ENCODE measurements at places on chromosomes 7 and 10.

- DNase-seq, result no peak
Measured at GRCh38 chr7:7820409-7820808, 102.0 kb upstream of the RPA3 start.

GRCh38 chr10:21719502-21719901 lies 185.5 kb downstream of the MLLT10 start:
- no peak for DNase-seq

GRCh38 chr7:44123190-44124003 lies at the start of gene POLD2:
POLD2 (minus strand) TSS chr7:44123548; CDS start chr7:44122053, 1,495 bp downstream.
- peak; percentile 96 for DNase-seq

DNA sequence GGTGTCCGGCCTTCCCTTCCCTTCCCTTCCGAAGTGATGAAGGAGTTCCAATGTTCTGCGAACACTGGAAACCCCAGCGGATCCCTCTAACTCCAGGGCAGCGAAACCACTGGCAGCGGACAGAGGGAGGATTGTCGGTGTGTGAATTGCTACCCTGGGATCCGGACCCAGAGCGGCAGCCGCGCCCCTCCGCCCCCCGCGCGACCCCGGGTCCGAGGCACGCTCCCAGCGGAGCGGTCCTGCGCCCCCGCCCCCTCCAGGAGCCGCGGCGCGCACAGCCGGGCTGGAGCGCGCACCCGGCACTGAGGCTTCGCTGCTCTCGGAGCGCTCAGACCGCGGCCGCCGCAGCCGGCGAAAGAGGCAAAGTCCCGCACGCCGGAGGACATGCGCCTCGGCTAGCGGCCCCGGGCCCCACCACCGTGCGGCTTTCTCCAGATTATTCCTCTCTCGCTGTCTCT lies at the start of gene PTPRZ1:
Gene PTPRZ1, plus strand, starts transcription at position 331 of the 458 bp plus-strand sequence. CDS start 339 bp downstream, outside the sequence.
- no peak for DNase-seq

- DNase-seq, result no peak
Measured at GRCh38 chr10:68957654-68958053, 1.7 kb downstream of the DDX21 start.

DNA sequence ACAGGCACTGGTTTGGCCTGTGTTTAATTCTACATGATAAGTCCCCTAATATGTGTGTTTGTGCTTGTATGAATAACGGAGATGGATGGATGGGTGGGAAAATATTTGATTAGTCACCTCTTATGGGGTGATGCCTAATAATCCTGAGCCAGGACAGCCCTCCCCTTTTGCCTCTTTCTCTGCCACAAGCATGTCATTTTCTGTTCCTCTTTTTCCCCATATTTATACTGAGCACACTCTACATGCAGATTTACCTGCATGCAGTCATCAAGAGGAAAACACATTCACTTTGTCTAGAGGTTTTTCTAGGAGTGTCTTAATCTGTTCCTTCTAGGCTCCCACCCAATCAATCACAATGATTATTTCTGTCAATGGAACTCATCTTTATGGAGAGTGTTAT lies 111.6 kb upstream of the TBX20 start:
- DNase-seq, result no peak

DNA sequence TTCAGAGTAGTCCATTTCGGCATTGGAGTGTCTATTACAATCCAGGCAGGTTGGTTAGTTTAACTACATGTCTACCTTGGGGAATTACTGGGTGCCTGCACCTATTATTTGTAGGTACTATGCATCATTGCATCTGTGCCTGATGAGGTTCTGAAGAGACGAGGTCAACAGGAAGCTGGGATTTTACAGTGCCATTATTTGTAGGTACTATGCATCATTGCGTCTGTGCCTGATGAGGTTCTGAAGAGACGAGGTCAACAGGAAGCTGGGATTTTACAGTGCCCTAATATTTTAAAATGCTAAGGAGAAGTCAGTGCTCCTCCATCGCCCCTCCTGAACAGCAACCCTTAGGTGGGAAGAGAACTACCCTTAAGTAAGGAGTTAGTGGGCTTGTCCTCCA lies 41.7 kb downstream of the NPY start:
- DNase-seq, result no peak
